Activated naive CD4-positive, alpha-beta T cell treated with Interleukin-2 at 50 U/mL for 16 hours (primary cell): ENCODE measurements at places on chromosomes 3 and 15.

DNA sequence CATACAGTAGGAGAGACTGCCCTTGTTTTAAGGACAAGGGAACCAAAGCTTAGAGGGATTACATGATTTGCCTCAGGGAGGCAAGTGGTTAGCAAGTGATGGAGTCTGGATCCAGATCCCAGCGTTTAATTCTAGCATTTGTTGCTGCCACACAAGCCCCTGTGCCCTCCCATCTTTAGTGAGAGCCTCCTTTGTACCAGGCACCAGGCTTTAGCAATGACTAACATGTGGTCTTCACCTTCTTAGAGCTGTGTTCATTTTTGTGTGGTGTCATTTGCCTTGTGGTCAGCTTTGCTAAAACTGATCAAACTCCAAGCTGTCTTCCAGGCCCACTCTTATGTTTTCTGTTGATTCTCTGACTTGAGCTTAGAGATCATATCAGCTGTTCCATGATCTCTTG lies 290.5 kb downstream of the RPLP1 start:
- DNase-seq, result no peak

GRCh38 chr15:79115986-79116665 lies 25.5 kb upstream of the RASGRF1 start:
- DNase-seq, result no peak

DNA sequence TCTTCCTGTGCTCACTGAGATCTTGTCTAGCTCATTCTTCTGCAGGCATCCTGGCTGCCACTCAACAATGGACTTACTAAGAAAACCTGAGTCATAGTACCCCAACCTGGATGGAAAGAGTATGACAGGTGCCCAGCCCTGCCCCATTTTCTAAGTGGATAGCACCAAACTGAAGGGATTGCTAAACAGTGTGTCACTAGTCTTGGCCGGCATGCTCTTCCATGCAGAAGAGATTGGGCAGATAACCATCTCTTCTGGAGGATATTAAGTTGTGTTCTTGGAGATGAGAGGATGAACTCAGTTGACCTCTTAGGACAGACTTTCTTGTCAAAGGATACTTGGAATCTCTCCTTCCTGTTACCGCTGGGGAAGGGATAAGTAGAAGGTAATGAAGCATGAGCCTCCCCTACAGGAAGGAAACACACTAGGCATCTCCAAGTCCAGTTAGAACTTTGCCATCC lies 797.5 kb downstream of the AGBL1 start:
- DNase-seq, result no peak

GRCh38 chr3:157436583-157437291 lies at the start of gene PTX3:
PTX3 (plus strand) TSS chr3:157436850; CDS start chr3:157436934, 84 bp downstream.
- DNase-seq, result no peak
